ENCODE measurements at places on chromosomes 7 and 10.

GRCh38 chr10:102493771-102494170, 8.7 kb downstream of the ACTR1A start:
- no peak for DNase-seq

GRCh38 chr10:132396494-132397035, 435 bp upstream of the PWWP2B start:
- peak; percentile 77 for DNase-seq

DNA sequence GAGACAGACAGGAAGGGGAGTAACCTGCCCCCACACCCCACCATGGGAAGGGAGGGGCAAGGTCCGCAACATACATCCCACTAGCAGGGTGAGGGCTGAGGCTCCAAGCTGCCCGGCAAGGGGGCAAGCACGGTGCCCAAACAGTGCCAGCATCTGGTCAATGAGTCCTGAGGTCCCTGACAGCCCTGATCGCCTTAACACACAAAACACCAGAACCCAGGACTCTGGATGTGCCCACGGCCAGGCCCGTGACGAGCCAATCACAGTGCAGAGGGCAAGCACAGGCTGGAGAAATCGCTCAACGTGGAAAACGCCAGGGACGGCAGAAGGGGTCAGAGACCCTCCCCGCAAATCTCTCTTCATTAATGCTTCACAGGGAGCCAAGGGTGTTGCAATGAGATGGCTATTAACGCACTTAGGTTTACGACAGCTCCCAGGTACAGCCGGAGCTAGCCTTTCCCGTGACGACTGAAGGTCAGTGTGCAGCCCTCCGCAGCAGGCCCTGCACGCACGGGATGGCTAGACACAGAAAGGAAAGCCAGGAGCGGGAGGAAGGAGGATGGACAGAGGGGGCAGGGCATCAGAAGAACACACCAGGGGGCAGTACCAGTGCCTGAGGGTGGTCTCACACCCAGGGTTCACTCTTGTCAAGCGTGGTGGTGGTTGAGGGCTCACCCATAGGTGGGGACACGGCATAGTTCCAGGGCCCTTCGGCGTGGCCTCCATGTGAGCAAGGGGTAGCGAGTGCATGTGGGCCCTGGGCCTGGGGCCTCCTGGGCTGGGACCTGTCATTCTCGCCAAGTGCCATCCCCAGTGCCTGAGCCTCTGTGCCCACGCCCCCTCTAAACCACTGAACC, 220.5 kb downstream of the MAD1L1 start:
- no peak for DNase-seq

- peak; percentile 68 for DNase-seq
Observed at GRCh38 chr10:121033366-121033765, 182.2 kb downstream of the WDR11 start.

DNA sequence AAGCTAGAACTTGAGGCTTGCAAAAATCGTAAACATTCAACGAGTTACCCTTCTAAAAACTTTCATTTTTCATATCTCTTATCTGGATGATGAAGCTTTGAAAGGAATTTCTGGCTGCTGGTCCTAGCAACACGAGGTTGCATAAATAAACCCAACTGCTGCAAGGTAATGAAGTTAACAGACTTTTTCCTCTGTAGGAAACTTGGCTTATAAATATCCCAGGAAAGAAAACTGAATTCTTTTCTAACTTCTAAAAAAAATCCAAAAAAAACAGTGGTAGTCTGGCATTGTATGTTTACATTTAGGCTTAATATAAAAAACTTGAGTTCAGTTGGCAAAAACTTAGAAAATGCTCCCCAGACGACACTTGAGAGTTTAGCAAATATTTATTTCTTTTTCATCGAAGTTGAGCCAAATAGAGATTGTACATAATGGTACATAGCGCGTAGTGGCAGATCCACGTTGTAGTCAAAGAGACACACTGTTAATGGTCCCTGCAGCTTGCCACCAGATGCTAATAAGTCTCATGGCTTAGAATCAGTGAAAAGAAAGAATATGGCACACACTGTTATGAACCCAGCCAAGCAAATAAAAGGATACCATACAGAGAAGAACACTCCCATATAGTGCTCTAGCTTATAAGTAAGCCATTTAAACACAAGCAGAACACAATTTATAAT, 200.3 kb upstream of the PCLO start:
- DNase-seq, result no peak

DNA sequence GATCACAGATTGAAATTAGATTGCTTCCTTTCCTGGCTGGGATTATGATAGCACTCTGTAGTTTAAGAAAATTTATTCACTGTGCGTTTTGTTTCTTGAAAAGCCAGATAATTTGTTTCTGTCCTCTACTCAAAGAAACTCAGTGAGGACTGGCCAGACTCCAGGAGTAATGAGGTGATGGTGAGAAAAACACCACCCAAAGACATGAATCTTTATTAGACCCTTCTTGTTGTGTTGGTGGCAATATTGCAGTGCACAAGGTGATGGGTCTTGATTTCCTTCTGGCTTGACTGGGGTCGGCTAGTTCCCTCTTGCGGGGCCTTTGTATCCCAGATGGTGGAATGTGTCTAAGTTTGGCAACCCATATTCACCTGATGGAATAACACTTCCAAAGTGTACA, 756.8 kb downstream of the LRMDA start:
- no peak for DNase-seq

DNA sequence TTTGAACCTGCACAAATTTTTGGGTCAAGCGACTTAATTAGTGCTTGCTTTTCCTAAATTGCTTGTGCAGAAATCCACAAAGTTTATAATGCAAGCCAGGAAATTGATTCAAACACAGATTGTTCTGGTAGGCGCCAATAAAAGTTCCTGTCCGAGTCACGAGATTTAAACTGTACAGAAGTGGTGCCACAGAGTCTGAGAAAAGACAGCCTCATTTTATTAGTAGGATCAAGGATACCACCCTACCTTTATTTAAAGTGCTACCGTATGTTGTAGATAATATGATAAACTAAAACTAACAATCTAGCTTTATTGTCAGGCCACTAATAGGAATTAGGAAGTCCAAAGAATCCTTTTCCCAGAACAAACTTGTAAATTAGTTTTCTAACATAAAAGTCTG, 696.7 kb downstream of the TNS3 start:
- DNase-seq, result no peak

GRCh38 chr10:118307220-118307619, 34.9 kb downstream of the FAM204A start:
- no peak for DNase-seq

DNA sequence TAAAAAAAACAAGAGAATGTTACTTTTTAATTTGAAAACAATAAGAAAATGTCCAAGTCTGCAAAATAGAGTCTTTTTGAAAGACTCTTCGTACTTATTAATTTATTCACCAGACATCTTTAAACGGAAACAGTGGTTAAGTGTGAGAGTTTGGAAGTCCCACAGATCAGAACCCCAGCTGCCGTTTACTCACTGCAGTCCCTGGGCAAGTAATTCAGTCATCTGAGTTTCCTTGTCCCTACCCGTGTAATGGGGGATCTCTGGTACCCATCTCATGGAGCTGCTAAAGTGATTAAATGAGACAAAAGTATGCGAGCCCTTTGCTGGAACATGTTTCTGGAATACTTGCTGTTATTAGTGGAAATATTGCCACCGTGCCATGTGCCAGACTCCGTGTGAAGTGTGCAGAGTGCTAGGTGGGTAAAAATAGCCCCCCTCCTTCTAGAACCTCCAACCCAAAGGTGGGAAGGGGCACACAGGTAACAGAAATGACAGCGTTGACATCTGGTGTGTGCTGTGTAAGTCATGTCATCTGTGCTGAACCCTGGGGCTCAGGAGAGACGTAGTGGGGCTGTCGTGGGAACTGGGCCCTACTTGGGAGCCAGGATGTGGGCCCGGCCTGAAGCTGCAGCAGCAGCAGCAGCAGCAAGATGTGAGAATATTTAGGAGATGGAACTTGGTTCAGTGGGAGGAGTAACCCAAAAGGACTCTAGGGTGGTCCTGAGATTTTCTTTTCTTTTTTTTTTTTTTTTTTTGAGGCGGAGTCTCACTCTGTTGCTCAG, 140.5 kb downstream of the CUX1 start:
- no peak for DNase-seq

DNA sequence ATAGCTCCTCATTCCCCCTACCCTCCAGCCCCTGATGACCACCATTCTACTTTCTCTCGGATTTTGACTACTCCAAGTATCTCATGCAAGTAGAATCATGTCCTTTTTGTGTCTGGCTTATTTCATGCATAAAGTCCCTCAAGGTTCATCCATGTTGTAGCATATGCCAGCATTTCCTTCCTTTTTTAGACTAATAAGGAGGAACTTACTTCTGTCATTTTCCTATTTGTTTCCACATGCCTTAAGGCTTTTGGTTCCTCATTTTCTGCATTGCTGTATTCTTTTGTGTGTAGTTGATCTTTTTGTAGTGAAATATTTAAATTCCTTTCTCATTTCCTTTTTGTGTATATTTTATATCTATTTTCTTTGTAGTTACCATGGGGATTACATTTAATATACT, 376.9 kb downstream of the CALN1 start:
- DNase-seq, result no peak

- no peak for DNase-seq
Observed at GRCh38 chr7:37943905-37944736, 23.7 kb downstream of the EPDR1 start.

- DNase-seq, result no peak
Observed at GRCh38 chr10:79078367-79079053, 9.7 kb downstream of the ZMIZ1 start.

GRCh38 chr7:144518360-144518759, 114.9 kb upstream of the NOBOX start:
- DNase-seq, result no peak

DNA sequence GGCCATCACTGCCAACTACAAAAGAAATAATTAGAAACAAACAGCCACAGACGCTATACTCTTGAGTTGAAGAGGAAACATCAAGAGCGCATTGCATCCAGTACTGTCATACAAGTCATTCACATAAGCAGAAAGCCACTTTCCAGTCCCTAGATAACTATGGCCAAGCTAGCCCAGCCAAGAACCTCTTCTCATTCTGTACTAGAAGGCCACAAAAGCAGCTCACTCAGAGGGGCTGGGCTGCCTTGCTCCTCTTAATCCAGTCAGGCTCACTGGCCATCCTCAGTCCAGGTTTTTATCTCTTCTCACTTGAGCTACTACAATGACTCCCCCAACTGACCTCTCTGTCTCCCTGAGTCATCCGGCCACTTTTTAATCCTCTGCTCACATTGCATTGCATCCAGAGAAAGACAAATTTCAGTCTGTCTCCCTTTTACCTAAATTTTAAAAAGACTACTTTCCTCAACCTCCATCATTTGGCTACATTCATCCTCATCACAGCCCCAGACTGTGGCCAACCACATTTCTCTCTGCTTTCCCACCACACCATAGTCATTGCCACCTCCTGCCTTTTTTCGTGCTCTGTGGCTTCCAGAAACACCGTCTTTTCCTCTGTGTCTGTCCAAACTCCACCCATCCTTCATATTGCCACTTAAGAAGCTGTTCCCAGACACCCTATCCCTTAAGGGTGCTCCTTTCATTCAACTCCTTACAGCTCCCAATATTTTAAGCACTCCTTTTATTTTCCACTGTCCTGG, 25.0 kb downstream of the PPP1R3C start:
- no peak for DNase-seq

GRCh38 chr10:67670401-67670800, 25.6 kb downstream of the CTNNA3 start:
- DNase-seq, result no peak

DNA sequence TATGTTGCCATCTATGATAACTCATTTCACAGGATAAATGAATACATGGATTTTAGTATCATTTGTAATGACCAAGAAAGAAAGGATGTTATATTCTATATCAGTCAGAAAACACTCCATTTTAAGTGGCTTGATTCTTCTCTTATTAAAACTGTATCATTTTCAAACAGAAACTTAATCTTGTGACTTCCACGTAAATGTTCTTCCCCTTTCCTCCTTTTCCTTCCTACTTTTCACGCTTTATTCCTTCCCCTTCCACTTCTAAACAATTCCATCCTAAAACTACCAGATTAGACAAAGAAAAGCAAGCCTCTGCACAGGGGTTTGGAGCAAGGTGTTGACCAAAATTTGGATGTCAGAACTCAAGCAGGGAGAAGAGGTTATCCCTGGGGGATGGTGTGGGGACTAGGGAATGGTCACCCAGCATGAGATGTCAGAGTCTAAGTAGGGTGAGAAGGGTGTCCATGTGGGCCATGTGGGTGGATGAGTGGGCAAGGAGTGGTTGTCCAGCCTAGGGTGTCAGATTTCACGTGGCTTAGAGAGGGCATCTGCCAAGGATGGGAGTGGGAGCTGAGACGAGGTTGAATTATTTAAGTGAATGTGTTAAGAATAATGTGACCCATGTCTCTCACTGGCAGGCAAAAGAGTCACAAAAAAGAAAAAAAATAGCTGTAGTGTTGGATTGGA, 5.0 kb upstream of the GSAP start:
- no peak for DNase-seq

DNA sequence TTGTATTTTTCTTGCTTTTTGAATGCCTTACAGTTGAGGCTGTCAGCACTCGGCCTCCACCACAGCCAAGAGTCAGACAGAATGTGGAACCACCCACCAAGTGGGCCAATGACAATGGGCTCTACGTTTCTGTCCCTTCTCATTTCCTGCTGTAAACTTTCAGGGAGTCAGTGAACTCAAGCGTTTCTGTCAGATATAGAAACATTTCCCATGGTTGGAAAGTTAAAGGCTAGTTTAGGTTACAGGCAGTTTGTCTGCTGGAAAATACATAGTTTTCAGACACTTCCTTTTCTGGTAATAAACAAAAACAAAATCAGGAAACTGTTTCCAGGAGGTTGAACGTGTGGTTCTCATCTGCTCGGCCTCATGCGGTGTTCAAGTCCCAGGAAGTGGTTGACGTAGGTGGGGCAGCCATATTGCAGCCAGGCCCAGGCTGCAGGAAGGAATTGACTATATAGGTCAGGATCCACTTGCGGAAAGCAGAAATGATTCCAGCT, 245.1 kb downstream of the CAMK1D start:
- DNase-seq, result peak; percentile 83

DNA sequence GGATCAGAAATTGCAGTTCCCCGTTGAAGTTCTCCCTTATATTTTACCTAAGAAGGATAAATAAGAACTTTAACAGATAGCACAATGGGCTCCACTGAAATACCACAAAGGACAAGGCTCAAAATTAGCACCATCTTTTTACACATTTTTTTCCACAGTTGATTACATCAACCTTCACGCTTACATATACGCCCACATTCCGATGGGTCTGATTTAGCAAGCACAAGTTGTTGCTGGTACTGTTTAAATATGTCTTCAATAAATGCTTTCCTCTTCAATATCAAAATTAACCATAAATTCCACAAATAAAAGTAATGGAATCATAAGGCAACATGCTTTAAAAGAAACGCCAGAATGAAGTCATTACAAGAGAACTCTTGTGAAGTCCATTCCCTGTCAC, 79.5 kb downstream of the NEBL start:
- DNase-seq, result no peak

- DNase-seq, result peak; percentile 93
Observed at GRCh38 chr7:128453836-128454804, 1.6 kb upstream of the HILPDA start.

GRCh38 chr7:6248581-6248980, 23.8 kb downstream of the CYTH3 start:
- DNase-seq, result no peak

GRCh38 chr10:3605882-3606281, 179.1 kb downstream of the KLF6 start:
- no peak for DNase-seq

Measured in kidney (tissue), 22 donors.